Adrenal gland (tissue), 19 donors: ENCODE measurements at places on chromosomes 13 and 19. TPM values are rescaled to one million over a fixed set of nuclear protein-coding genes. Genes with fewer than 3 reads are reported as not detected.

The FGF22 gene
- total RNA-seq, result not detected

The SLITRK6 gene
- 0.46 TPM for total RNA-seq

The ZSWIM9 gene
- 5.3 TPM for total RNA-seq

The PGLYRP1 gene
- total RNA-seq, result not detected

The SMIM44 gene
- not detected for total RNA-seq

The GARIN5A gene
- total RNA-seq, result 1.2 TPM

The LYPD5 gene
- 1.3 TPM for total RNA-seq

The TMEM59L gene
- total RNA-seq, result 2.9 TPM

The MCEMP1 gene
- total RNA-seq, result 0.29 TPM

The ERICH4 gene
- total RNA-seq, result not detected

The ZNF724 gene
- total RNA-seq, result 3.4 TPM

The FOSB gene
- 5.4 TPM for total RNA-seq

The ZNF418 gene
- 7.9 TPM for total RNA-seq

The HIF3A gene
- 29.5 TPM for total RNA-seq

The C2CD4C gene
- 2.1 TPM for total RNA-seq

The GRIN2D gene
- 0.57 TPM for total RNA-seq

The PLEKHA4 gene
- total RNA-seq, result 17.6 TPM

The SPACA4 gene
- not detected for total RNA-seq

The CGB2 gene
- not detected for total RNA-seq

The FBXO17 gene
- total RNA-seq, result 16.9 TPM

- DNase-seq, result no peak
These were observed 811.8 kb downstream of the UQCRFS1 start for GRCh38 chr19:28400953-28401671.

DNA sequence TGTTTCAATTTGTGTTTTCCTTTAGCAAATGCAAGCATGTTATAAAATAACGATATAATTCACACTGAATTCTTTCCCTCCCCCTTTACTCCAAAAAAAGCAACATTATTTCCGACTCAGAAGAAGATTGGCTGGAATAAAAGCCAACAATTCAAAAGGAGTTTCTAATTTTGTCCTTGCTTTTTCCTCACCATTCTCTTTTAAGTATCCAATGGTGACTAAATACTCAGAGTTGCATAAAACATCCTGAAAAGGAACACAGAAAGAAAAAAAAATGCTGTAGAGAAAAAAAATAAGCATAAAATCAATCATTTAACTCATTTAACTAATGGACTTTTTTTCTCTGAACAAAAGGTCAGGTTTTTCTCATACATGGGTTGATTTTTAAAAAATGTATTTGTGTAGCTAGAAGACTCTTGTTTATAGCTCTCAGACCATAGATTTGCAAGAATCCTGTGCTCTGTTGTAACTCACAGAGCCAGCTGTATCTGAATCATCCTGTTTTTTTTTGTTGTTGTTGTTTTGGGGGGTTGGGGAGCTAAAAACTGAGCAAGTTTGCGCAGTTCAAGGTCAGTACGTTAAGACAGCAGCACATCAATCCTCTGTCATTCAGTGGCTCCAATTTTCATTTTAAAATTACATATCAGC lies 108.1 kb downstream of the PCDH17 start:
- DNase-seq, result no peak

- no peak for DNase-seq
These were observed 35.1 kb downstream of the ATP4B start for GRCh38 chr13:113622791-113623490.

DNA sequence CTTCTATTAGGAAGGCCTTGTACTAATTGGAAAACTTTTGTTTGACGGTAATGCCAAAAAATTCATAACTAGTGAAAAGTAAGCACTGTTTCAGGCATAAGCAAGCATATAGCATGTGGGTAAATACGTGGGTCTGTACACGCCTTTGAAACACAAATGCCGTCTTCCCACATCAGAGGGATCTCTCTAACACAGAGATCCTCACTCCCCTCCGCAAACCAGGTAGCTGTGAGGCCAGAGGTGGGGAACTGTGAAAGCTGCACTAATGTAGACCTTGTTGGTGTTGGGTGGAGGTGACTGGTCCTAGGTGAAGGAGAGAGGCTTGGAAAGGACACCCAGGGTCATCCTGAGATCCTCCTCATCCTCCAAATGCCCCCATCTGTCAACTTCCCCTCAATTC lies 16.0 kb upstream of the POU2F2 start:
- no peak for DNase-seq

DNA sequence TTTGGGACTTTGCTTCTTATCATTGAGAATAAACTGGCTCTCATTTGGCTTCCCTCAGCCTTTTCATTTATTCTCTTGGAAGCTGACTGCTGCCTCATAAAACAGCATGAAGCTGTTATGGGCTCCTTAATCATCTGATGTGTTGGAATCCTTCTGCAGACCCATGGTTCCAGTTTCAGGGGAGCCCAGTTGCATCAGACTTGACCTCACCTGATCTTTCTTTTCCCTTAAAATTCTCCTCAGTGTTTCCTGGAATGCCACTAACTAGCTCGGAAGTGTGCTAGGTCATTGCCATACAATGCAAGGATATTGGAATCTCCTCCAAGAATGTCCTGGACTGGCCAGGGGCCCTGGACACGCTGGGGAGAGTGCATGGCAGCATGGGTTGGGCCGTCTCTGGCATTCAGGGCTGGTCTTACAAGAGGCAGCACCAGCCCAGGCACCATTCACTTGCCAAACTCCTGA lies 158.7 kb downstream of the FLT1 start:
- peak; percentile 51 for DNase-seq

GRCh38 chr13:67140006-67140405 lies 90.1 kb downstream of the PCDH9 start:
- DNase-seq, result no peak

DNA sequence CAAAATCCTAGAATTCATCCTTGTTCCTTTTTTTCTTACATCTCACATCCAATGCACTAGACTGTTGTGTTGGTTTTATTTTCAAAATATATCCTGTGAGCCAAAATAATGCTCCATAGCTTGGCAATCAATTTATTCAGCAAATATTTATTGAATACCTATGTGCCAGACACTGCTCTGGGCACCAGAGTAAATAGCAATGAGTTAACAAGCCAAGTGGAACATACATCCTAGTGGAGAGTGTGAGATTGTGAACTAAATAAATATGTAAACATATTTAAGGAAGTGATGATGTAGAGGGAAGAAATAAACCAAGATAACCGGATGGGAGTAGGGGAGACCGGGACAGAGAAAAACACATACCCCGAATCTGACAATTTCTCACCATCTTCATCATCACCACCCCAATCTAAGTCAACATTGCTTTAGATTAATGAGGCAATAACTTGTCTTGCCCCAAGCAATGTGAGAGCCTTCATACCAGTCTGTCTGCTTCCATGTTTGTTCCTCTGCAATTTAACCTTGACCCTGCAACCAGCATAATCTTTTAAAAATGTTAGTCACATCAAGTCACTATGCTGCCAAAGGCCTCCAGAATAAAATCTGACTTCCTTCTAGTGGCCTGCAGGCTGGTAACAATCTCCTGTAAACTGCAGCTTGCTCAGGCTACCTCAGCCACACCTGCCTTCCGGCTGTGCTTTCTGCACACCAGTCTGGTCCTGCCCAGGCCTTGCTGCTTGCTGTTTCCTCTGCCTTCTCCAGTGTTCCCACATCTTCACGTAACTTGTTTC lies 199.2 kb downstream of the DLEU7 start:
- no peak for DNase-seq

DNA sequence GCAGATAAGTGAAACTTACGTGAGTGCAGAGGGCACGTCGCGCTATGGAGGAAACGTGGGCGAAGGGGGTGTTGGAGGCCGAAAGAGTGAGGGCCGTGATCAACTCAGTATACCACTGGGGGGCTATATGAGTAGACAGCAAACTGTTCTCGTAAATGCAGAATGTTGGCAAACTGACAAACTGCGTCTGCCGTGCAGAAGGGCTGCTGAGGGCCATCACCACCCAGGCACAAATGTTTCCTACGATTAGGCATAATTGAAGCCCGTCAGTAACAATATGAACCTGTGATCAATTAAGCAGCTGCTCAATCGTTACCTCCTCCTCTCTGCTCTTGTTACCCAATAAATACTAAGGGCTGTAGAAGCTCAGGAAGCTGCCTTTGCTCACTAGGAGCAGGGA lies 17.3 kb upstream of the MADCAM1 start:
- no peak for DNase-seq

DNA sequence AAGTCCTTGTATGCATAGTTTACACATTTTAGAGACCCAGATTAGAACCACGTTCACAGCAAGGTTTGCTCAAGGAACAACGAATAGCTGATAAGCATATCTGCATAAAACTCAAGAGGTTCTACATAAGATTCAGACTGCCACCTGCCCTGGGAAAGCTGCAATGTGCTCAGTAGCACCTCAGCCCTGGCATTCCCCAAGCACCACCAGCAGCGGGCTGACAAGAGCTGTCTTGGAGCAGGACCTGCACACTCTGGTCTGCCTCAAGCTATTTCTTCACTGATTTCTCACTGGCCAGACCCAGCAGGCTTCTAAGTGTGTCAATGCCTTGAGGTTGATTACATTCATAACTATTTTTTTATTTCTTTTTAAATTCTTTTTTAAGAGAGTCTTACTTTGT lies 65.8 kb upstream of the UQCRFS1 start:
- DNase-seq, result no peak

DNA sequence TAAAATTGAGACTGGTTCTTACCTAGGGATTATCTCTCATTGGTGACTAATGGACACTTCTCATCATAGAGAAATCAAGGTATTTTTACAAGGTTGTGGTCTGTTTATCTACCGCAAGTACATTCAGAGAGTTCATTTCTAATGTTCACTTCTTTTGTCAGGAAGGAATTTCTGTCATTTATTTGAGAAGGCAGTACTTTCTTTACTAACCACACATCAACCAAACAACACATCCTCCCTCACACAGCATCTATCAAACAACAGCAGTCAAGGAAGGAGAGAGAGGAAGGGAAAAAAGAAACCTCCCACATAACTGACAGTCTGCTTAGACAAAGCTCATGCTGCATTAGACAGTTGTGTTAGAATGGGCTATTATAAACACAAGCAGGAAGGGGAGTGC lies 182.3 kb upstream of the KLF12 start:
- DNase-seq, result no peak

DNA sequence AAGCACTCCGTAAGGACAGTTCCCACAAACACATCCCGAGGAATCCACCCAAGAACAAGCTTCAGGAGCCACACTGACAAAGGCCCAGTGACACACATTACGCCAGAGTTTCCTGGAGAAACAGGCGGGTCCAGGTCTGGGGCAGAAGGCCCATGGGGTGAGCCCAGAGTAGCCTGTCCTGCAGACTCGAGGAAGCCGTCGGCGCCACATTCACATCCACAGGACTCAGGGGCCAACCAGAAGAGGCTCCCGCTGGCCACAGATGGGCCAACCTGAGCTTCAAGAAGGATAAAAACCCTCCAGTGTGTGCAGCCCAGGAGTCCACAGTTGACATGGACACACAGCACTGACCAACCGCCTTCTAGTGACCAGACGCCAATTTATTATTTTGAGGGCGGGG lies 31.3 kb downstream of the GRTP1 start:
- no peak for DNase-seq

DNA sequence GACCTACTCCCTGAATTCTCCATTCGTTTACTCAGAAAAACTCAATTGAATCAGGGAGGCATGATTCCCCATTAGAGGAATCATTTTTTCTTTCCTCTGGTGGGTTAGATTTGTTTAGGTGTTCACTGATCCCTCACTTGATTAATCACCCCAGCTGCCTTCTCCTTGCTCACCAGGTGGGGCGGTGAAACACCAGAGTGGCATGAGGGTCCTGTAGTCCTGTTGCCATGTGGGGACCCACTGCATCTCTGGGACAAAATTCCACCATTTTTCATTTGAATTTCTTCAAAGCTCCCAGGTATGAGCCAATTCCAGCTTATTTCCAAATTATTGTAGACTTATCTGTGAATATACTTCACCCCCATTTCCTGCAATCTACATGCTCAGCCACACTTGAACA lies 462.7 kb upstream of the ZNF507 start:
- no peak for DNase-seq

- no peak for DNase-seq
These were observed 124.0 kb downstream of the TDRD3 start for GRCh38 chr13:60520902-60521569.

DNA sequence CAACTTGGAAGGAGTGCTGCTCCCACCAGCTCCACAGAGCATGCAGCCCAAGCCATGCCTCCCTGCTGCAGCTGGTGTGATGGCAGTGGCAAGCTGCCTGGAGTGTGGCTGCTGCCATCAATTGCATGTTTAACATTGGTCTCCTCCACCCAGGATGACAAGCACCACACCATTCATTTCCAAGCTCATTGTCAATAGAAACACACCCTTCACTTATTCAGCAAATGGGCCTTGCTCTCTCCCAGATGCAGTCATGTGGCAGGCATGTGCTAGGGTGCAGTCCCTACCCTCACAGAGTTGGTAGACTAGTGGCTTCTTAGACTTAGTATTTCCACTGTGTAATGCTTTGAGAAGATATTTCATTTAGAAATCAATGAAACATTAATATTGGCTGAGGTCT lies 70.8 kb upstream of the FGF14 start:
- DNase-seq, result no peak

- no peak for DNase-seq
These were observed 31.7 kb downstream of the WASF3 start for GRCh38 chr13:26589226-26589625.

DNA sequence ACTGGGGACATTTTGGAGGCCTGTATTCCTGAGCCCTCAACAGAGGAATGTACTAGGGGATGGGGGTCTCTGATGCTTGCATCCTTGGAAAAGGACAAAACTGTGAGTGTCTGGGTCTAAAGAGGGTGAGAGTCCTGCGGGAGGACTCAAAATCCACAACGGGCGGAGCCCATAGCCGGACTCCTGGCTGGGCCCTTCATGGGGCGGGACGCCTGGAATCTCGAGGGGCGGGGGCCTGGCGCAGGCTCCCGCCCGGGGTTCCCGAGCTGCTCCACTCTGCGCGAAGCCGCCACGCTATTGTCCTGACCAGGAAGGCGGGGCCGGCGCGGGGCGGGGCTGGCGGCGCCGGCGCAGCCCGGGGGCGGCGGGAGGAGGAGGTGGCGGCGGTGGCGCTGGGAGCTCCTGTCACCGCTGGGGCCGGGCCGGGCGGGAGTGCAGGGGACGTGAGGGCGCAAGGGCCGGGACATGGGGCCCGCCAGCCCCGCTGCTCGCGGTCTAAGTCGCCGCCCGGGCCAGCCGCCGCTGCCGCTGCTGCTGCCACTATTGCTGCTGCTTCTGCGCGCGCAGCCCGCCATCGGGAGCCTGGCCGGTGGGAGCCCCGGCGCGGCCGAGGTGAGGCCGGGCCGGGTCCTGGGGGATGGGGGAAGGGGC lies at the start of gene APLP1:
APLP1 (plus strand) TSS at position 403 of the 651 bp plus-strand sequence; CDS start at position 466, 63 bp downstream.
- DNase-seq, result peak; percentile 62
